ENCODE measurements at places on chromosomes 4 and X.

DNA sequence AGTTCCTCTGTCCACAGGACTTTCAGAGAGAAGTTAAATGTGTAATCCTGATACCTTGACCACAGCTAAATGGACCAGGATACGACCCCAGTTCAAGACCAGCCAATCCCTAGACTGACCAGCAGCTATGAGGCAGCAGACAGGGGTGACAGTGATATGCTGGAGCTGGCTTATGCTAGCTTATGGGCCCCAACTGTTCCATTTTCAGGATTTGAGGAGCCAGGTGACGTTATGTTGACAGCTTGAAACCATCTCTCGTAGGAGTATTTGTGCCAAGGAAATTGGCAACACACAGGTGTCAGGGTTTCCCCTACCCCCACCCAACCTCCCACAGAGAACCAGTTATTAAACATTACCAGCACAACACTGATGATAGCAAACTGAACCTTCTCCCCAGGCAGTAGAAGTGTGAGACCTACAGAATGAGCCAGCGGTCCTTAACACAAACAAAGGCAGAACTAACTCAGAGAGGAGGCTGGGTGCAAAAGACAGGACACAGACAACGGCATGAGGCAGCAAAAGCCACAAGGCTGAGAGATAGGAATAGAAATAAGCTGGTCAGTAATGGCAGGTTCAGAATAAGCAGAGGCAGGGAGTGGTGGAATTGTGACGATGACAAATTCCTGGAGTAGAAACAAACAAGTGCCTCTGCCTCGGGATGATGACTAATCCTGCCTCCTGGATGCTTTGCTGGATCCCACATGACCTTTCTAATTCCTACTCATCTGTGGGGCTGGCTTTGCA, 85.6 kb upstream of the CPEB2 start:
- DNase-seq, result peak; percentile 71

DNA sequence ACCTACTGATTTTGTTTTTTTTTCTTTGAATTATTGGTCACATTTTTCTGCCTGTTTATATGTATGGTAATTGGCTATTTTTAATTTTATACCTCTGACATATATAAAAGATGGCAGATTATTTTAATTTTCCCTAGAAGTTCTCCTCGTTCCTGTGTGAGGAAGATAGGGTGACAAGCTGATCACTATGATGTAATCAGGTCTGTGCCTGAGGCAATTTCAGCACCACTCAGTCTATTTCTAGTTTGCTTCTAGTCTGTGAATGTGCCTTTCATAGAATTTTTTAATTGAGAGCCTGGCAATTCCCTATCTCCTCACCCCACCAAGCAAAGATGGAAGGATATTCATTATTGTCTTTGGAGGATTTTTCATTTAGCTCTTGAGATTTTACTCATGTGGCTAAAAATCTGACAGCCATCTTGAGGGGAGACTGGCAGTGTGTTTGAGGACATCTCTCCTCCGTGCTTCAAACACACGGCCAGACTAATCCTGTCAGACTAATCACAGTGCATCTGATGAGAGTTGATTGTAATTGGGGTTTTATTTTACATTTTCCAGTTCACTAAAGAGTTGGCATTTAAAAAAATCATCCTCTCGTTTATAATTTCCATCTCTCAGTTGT, 500.3 kb downstream of the TRIML1 start:
- DNase-seq, result no peak

DNA sequence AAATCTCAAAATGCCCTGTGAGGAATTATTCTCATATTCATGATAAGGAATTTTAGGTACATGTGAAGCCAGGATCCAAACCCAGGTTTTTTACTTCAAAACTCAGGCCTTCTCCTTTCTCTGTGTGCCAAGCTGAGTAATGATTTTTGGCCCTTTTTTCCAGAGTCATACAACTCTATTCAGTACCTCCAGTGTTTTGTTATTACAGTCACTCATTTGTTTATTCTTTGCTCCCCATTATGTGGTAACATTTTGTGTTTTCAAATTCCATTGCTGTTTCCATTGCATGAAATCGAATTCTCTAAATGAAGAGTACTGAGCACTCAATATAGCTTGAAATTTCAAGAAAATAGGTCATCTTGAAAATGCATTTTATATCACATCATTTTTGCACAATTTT, 315.4 kb downstream of the NR3C2 start:
- no peak for DNase-seq

GRCh38 chr4:153747406-153747955, 12.3 kb downstream of the RNF175 start:
- no peak for DNase-seq

DNA sequence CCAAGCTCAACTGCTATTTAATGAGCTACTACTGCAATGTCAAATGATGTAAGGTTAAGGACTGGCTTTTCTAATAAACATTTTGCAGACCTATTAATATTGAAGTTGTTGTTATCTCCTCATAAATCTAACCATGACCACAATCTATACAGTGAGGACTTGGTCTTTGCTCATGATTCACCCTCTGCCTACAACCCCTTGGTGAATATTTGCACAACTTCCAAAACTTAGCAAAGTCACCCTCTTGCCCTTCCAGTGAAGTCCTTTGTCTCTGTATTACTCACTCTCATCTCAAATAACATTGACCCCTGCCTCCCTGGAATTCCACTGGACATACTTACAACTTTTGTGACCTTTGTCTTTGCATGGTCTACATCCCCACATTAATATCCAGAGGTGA, 204.5 kb downstream of the KCNIP4 start:
- peak; percentile 69 for DNase-seq

DNA sequence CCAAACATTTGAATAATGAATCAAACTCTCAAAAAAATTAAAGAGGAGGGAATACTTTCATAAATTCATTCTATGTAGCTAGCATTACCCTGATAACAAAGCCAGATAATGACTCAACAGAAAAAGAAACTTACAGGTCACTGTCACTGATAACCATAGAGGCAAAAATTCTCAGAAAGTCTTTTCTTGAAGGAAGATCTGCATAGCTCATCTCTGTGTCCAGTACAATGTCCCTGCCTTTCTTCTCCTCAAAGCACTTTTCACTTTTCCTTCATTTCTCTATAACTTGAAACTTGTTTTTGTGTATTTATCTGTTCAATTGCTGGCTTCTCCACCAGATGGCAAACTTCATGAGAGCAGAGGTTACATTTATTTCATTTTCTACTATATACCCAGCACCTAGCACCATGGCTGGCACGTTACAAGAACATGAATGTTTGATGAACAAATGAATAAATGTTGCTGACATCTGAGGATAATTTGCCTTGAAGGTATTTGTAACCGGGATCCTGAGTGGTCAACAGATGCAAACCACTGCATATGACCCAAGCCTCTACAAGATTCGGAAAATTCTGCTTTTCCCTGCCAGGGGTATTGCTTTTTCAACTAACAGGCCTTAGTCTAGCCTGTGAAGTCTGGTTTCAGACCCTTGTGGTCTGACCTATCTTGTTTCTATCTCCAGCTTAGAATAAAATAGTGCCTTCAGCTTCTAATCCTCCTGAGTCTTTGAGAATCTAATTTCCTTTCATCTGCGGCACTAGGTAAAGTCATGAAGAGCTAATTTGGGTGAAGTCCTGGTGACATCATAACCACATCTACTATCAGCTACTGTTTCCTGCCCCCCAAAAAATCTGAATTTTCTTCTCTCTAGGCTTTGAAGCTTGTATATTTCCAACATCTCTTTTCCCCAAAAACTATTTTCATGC, 52.5 kb upstream of the ANTXR2 start:
- DNase-seq, result peak; percentile 42

DNA sequence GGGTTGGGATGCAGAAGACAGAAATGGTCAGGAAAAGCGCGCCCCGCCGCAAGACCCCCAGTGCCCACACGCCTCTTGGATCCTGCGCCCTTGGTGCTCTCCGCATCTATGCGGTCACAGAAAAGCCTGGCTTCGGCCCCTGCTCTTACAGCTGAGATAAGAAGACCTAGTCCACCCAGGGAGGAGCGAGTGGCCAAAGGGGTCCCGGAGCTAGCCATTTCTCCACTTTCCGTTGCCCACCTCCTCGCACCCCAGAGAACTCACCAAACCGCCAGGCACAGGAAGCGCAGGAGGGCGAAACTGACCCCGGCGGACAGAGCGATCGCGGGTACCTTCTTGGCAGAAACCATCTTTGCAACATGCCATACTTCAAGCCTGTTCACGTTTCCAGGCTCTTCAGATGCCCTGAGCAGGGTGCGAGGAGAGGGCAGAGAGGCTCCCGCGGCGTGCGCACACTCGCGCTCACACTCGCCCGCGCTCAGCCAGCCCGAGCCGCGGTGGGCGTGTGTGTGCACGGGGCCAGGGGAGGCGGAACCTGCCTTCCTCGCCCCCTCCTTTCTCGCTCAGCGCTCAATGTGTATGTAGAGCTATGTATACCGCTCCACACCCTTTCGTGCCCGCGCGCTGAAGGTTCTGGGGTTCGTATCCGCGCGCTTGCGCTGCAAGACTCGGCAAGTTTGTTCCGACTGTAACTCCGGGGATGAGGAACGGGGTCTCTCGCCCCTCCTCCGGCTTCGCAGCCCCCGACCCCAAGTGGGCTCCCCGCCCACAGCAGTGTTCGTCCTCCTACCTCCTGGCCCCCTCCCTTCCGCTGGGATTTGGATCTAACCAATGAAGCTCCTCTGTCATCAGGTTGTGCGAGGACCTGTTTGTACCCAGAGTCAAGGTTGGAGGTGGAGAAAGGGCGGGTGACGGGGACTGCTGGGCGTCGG, at the start of gene GABRA4:
TSS of gene GABRA4 (minus strand) at position 507 of the 932 bp plus-strand sequence. CDS start at position 350, 157 bp downstream.
- no peak for DNase-seq

GRCh38 chrX:55119271-55119670, 30.5 kb downstream of the PAGE2 start:
- DNase-seq, result no peak

DNA sequence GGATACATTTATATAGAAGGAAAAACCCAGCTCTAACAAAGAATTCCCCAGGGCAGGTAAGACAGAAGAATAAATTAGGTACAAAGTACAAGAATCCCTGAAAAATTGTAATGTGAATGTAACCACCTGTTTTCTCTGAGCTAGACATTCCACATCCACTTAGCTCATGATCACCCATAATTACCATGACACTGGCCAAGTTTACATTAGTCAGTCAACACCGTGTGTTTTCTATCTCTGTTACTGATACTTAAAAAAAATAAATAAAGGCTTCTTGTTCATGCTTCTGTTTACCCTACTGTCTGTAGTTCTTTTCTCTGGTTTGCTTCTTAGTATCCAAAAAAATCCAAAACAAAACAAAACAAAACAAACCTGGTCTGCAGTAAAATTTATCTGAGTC, 66.0 kb downstream of the CBLL2 start:
- peak; percentile 15 for DNase-seq

DNA sequence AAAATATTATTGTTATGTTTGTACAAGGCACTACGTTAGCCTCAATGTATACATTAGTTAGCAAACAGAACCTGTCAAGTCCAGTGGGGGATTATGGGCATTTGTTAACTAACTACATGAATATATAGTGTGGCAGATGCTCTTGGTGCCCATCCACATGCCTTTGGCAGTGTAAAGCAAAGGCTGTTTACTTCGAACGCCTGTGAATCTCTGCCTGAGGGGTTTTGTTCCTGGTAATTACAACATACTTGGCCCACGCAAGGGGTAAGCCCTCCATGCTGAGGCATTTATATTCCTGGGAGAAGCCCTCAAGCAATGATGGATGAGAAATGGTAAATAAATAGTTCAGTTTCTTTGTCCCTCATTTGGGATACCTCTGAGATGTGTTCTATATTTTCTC, 119.7 kb downstream of the IL1RAPL1 start:
- no peak for DNase-seq

DNA sequence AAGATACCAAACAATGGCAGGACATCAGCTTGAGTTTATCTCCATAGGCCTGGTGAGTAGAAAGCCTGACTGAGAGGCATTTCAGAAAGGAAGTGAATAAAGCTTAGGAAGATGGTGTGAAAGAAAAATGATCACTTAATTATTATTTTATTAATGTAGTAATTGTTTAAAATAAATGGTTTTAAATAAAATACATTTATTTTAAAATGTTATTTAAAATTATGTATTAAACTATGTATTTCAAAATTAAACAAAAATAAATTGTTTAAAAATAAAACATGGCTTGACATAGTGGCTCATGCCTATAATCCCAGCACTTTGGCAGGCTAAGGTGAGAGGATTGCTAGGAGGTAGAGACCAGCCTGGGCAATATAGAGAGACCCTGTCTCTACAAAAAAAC, 145.8 kb downstream of the IL15 start:
- DNase-seq, result no peak

DNA sequence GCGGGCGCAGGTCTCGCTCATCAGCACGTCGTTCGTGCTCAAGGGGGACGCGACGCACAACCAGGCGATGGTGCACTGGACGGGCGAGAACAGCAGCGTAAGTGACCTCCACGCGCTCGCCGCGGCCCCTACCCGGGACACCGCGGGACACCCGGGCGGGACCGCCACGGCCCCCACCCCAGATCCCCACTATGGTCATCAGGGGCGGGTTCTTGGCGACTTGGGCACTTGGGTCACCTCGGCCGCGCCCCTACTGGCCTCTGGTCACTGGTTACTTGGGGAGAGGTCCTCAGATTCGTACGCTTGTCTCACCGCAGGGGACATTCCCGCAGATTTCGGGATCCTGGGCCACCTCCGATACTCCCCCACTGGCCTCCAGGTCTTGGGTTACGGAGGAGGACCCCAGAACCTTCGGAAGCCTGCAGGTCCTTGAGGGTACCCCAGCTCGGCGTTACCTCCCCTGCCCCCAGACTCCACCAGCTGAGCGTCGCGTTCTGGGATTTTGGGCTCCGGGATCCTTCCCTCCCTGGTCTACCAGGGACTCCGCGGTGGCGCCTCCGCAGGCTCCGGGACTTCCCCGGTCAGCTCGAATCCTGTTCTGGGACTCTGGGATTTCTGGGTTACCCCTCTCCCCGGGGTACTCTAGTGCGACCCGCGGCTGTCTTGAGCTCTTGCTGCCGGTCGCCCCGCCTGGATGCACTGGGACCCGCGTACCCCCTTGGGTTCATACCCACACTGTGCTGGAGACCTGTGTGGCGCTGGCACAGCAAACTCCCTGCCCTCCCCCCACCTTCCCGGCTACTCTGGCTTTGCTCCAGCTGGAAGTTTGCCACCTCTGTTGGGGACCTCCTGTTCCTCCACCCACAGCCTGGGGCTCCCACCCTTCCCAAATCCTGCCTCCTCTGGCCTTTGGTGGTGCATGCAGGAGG, 956 bp downstream of the SORCS2 start:
- DNase-seq, result no peak

DNA sequence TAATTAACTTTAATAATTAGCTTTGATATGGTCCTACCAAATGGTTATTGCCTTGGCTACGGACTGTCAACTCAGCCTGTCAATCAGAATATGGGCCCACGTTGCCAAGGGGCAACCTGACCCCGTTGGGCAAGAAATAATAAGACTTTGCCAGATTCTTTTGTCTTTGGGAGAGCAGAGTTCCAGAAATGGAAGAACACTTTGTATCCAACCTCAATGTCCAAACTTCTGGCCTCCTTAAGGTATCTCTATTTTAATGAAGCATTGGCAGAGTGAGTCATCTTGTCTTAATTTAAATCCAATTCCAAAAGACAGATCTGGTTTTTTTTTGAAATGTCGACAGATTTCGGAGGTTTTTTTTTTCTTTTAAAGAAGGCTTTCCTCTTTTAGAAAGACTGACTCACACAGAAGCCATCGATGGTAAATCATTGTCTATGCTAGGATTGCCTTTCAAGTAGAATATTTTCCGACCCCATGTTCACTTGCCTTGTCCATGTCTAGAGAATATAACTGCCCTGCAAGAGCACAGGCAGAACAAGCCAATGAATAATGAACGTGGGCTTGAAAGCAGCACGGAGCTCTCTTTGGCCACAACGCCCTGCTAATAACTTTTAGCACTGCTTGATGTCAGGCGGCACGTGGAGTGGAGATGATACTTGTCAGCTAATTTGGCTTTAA, 190.3 kb upstream of the GATB start:
- peak; percentile 31 for DNase-seq

GRCh38 chr4:123312951-123313592, 83.5 kb upstream of the SPRY1 start:
- DNase-seq, result no peak
